Activated naive CD8-positive, alpha-beta T cell treated with anti-CD3 and anti-CD28 coated beads for 36 hours (primary cell): ENCODE measurements at places on chromosomes 3 and 15. TPM values are rescaled to one million over a fixed set of nuclear protein-coding genes. Genes with fewer than 3 reads are reported as not detected.

GRCh38 chr3:179069762-179070390, 1.7 kb downstream of the ZMAT3 start:
- H3K27ac ChIP-seq, result no peak overlapping the region
- H3K4me1 ChIP-seq, result peaks cover 23% of the 10 kb centered on the region
- H3K4me3 ChIP-seq, result peak overlapping the region; percentile 37
- H3K36me3 ChIP-seq, result peaks cover 17% of the 10 kb centered on the region

DNA sequence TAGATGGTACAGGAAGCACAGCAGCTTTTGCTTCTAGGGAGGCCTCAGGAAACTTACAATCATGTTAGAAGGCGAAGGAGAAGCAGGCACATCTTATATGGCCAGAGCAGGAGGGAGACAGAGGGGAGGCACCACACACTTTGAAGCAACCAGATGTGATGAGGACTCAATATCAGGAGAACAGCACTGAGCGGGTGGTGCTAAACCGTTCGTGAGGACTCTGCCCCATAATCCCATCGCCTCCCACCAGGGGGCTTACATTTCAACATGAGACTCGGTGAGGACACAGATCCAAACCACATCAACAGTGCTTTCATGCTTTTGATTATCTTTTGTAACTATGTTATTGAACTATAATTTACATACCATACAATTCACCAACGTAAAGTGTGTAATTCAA, 7.6 kb upstream of the TMEM44 start:
- peak; percentile 22 for DNase-seq
- peaks cover 4% of the 10 kb centered on the region for H3K4me1 ChIP-seq
- no peaks in the 10 kb centered on the region for H3K27me3 ChIP-seq

DNA sequence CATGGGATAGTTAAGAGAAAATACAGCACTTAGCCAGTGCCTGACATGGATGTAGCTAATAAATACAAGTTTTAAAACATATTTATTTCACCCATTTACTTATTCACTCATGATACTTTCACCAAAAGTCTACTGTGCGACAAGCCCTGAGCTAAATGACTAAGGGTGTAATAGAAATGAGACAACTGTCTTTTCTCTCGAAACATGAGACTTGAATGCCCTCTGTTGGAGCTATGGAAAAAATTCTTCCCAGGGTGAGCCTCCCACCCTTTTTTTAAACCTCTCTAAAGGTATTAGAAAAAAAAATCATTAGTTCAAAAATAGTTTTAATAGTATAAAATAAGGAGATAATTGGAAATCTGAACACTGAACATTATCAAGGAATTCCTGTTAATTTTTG, 24.3 kb upstream of the RPL14 start:
- no peak overlapping the region for H3K27ac ChIP-seq
- H3K4me1 ChIP-seq, result no peaks in the 10 kb centered on the region
- DNase-seq, result no peak
- no peaks in the 10 kb centered on the region for H3K36me3 ChIP-seq

DNA sequence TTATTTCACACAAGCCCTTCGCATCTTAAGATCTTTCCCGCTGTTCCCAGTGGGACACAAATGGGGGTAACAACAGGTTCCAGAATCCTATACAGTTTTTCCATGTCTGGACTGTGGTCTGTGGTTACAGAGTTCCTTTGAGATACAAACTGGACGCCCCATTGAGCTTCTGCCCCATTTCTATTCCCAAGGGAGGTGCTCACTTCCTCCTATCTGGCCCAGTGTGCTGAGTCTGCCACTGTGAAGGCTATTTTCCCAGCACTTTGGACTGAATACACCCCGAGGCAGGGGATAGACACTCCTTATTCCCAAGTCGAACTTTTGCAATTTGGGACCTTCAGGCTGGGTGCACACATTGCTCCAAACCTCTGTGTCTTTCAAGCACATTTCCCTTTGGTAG, 44.0 kb downstream of the MESD start:
- peaks cover under 1% of the 10 kb centered on the region for H3K4me1 ChIP-seq
- H3K36me3 ChIP-seq, result peaks cover 13% of the 10 kb centered on the region
- H3K27ac ChIP-seq, result no peak overlapping the region

LINGO1 gene
- total RNA-seq, result not detected

BUB1B gene
- total RNA-seq, result 62.3 TPM

MAGI1 gene
- total RNA-seq, result 0.12 TPM

GHRL gene
- total RNA-seq, result 0.38 TPM

ARIH1 gene
- 160 TPM for total RNA-seq

ECE2 gene
- not detected for total RNA-seq
